T-cell (primary cell): ENCODE measurements at places on chromosomes 12 and 14.

DNA sequence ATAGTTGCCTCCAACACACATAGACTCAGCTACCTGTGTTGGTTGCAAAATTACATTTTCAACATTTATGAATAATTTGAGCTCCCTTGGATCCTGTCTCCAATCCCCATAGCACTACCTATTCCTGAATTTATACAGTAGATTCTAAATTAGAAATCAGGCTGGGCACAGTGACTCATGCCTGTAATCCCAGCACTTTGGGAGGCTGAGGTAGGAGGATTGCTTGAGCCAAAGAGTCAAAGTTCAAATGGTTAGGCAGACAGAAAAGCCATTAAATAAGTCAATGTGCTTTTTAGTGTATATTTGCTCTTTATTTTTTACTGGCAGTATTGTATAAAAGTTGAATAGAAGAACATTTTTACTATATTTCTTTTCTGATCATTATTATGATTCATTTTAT is 24.9 kb upstream of the C2CD5 start:
- no peak for DNase-seq

- no peak for DNase-seq
Measured at GRCh38 chr12:62191491-62192179, 68.6 kb upstream of the USP15 start.

- DNase-seq = no peak
Measured at GRCh38 chr12:54831631-54832030, 22.7 kb upstream of the MUCL1 start.

- no peak for DNase-seq
Measured at GRCh38 chr14:102248121-102248520, 56.8 kb downstream of the MOK start.

- no peak for DNase-seq
Measured at GRCh38 chr14:92905667-92906066, 17.3 kb upstream of the CHGA start.

- no peak for DNase-seq
Measured at GRCh38 chr12:117036046-117036445, 63.2 kb downstream of the TESC start.

DNA sequence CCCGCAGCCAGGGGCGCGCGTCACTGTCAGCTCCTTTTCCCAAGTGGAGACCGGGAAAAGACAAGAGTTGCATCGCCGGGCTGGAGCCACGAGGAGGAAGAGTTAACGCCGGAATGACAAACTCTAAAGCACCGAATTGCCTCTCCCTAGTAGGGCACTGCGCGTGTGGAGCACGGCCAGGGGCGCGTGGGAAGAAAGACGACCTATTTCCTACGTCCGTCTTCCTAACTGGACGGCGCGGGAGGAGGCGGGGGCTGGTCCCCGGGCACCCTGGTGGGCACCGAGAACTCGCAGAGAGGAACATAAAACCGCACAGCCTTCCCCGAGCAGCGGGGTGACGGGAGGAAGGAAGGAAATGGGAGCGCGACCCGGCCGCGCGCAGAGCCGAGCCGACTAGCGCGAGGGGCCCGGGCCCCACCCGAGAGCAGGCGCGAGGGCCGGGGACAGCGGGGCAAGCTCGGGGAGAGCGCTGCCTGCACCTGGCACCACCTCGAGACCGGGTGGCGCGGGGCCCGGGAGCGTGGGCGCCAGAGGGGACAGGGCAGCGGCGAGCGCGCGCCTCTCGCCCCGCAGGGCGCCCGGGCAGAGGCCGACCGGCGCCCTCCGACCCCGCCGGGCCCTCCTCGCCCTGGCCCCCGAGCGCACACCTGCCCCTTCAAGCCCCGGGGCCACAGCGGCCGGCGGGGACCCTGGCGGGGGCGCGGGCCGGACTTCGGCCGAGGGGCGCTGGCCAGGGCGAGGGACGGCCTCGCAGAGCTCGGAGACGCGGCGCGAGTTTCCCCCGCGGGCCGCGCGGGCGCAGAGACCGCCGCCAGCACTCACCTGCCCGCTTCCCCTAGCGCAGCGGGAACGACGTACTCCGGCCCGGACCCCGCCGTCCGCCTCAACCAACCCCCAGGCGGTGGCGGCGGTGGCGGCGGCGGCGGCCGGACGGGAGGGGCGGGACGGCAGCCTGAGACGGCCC is at the start of gene SETD3:
Gene SETD3, minus strand, starts transcription at position 954 of the 964 bp plus-strand sequence. CDS start 15,054 bp downstream, outside the sequence.
- peak; percentile 10 for DNase-seq

GRCh38 chr12:7078163-7078562 is 14.1 kb downstream of the C1R start:
- no peak for DNase-seq

DNA sequence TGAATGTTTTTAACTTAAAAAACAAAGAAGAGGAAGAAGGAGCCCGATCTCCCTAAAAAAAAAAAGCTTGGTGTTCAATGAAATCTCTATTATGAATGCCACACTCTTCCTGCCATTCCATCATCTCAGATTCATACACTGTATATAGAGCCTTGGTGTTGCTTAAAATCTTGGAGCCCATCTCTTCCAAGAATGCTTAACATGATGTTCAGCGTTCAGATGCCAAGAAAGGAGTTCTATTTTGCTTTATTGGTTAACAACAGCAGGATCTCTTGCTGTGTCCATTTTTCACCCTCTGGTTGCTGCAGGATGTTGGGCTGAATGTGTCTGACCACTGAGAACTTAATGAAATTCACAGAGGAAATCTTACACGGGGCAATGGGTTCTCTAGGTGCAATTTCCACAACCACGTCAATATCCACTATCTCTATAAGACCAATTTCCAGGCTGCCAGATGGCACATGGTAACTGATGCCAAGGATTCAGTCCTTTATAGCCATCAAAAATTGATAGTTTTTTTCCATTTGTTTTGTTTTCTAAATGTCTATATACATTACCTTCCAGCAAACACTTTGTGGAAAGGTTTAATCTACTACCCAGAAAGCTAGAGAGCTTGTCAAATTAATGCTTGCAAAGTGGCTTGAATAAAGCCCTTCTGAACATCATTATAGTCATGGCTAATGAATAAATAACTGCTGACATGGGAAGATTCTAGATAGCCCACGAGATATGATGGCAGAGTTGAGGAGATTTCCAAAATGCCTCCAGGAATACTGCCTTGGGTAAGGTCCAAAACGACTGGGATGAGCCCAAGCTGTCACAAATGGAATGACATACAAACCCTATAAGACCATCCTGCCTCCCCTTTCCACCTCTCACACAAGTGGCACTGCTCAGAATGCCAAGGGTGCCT is 26.5 kb downstream of the RERG start:
- DNase-seq = no peak

GRCh38 chr14:74213907-74214803 is 25.1 kb upstream of the VSX2 start:
- no peak for DNase-seq

- DNase-seq = no peak
Measured at GRCh38 chr12:70985850-70986249, 65.3 kb upstream of the PTPRR start.

DNA sequence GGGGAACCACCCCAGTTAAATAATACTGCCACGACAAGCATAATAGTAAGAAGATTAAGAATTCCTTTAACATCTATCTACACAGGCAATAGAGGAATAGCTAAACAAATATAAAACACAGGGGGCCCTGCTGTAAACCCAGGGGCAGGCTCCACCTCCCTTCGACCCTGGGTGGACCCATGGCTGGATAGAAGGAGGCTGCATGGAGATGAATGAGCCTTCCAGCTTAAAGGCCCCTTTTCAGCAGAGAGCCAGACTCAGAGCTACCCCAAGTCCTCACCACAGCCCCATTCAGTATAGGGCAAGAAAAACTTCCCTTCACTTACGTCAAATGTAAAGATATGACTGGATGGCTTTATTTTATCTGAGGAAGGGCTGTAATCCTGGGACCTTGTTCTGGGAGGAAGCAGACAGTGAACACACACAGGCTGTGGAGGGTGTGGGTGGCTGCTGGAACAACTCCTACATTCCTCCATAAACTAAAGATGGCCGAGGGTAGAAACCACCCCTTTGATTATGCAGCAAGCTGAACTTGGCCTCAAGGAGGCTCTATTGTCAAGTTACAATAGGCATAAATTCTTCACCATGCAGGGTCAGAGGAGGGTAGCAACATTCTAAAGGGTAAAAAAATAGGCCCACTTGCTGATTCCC is 30.4 kb downstream of the NUAK1 start:
- DNase-seq = no peak

DNA sequence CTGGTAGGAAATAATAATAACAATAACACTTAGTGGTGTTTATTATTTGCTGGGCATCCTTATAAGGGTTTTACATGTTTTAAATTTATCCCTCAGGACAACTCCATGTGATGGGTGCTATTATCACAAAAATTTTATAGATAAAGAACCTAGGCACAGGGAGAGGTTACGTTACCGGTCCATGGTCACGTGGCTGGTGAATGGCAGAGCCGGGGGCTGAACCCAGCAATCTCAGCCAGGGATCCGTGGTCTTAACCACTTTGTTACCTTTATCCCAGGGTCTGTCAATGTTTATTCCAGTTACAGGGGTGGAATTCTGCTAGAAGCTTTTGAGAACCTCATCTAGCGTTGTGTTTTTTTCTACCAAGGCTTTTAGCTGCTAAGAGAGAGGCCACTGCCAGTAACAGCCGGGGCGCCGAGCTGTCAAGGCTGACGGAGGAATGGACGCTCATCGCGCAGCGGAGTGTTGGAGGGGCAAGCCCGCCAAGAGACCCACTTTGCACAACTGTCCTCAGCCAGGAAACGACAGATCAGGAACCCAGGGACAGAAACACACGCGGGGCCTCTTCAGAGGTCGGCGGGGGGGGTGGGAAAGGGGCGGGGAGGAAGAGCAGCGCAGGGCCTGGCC is 418 bp downstream of the AMN1 start:
- no peak for DNase-seq
